Activated naive CD4-positive, alpha-beta T cell treated with anti-CD3 and anti-CD28 coated beads, Interleukin-2, amount 50 U/mL, for 16 hours (primary cell): ENCODE measurements at places on chromosomes 13 and 19.

- DNase-seq = no peak
Observed at GRCh38 chr13:95568131-95568530, 15.6 kb downstream of the CLDN10 start.

DNA sequence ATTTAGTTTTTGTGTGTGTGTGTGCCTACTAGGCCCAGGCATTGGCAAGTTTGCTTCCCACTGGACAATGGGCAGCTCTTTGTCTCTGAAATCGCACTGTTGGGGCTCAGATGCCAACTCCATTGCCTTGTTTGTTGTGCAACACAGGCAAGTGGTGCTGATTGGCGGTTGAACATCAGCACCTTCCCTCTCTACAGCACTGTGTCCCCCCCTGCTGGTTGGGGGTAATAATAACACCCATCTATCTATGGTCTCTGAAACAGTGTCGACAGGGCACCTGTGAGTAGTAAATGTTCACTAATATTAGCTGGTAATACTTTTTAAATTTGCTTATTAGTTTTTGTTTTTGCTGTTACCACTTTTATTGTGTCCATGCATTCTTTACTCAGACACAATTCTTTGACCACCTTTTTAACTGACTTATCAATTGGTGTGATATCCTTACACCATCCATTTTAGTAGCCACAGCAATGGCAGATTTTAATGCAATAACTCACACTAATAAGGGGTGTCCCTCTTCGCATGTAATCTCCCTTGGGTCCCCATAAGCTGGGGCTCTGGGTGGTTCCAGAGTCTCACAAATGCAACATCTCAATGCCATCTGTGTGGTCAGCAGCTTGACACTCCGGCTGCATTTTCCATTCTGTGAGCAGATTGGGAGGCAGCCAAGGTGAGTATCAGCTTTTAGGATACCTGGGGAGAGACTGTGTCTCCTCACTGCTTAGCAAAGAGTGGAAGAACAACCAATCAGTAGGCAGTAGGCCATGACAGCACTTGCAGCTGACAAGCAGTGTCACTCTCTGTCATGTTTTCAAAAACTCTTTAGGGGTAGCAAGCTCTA is 47.7 kb upstream of the UQCRFS1 start:
- peak; percentile 23 for DNase-seq

DNA sequence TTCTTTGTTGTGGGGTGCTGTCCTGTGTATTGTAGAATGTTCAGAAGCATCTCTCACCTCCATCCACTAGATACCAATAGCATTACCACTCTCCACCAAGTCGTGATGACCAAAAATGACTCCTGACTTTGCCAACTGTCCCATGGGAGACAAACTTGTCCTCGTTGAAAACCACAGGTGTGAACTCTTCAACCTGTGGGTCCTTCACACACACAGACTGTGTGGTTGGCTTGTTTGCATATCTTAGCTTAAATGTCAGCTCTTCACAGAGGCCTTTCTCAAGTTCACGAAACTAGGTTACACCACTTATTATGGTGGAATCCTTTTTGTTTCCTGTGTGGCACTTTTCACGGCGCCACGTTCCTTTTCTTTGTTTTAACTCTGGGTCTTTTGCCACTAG is 6.8 kb downstream of the GPC5 start:
- no peak for DNase-seq

- no peak for DNase-seq
Observed at GRCh38 chr13:112782429-112783010, 92.7 kb downstream of the ATP11A start.

- no peak for DNase-seq
Observed at GRCh38 chr13:102902789-102903347, 57.0 kb downstream of the ERCC5 start.

DNA sequence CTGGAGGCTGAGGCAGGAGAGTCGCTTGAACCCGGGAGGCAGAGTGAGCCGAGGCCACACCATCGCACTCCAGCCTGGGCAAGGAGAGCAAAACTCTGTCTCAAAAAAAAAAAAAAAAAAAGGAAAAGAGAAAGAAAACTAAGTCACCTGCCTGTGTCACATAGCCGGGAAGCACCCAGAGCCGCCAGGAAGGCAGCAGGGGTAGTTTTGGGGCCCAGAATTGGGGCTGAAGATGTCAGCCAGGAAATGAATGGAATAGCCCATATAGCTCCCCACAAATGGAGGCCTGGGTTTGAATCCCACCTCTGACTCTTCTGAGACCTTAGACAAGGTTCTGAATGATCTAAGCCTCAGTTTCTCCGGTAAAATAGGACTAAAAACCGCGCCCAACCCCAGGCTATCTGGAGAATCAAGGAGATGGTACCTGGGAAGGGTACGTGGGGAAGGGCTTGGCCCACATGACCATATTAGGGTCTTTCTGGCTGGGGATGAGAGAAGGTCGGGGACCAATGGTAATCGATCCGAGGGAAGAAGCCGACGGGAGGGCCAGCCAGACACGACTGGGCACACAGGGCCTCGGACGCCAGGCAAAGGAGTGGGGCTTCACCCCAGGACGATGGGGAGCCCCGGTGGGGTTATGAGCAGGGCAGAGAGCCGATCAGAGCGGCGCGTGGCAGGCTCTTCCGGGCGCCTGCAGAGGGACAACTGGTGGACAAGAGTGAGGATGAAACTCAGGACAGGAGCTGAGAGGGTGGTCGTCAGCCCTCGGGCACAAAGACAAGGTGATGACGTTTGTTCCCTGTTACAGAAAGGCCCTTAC is 14.4 kb downstream of the CCDC124 start:
- no peak for DNase-seq

GRCh38 chr19:40523322-40524047 is 53.2 kb upstream of the SHKBP1 start:
- peak; percentile 33 for DNase-seq

- DNase-seq = no peak
Observed at GRCh38 chr19:4693078-4693350, 22.9 kb upstream of the MYDGF start.

- DNase-seq = no peak
Observed at GRCh38 chr19:5006201-5006600, 37.3 kb downstream of the KDM4B start.

- peak; percentile 20 for DNase-seq
Observed at GRCh38 chr13:26050568-26051230, 1.1 kb downstream of the SHISA2 start.

DNA sequence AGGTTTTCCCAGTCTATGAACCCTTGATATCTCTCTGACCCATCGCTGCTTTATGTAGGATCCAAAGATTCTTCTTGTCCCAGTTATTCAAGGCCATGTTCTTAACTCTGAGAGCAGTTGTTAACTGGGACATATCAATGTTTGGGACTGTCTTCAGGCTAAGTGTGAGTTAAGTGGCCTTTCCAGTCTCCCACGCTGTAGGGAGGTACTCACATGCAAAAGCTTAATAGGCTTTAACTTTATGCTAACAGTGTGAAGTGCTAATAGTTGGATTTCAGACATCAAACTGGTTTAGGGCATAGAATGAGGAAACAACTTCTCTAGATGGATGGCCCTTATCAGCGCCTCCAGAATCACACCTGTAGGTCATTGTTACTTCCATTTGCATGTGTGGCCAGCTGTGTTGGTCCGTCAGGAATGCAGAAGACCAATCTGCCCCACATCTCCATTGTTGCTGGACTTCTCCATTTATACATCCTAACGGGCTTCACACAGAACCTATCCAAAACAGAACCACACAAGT is 104.7 kb upstream of the MBNL2 start:
- no peak for DNase-seq

DNA sequence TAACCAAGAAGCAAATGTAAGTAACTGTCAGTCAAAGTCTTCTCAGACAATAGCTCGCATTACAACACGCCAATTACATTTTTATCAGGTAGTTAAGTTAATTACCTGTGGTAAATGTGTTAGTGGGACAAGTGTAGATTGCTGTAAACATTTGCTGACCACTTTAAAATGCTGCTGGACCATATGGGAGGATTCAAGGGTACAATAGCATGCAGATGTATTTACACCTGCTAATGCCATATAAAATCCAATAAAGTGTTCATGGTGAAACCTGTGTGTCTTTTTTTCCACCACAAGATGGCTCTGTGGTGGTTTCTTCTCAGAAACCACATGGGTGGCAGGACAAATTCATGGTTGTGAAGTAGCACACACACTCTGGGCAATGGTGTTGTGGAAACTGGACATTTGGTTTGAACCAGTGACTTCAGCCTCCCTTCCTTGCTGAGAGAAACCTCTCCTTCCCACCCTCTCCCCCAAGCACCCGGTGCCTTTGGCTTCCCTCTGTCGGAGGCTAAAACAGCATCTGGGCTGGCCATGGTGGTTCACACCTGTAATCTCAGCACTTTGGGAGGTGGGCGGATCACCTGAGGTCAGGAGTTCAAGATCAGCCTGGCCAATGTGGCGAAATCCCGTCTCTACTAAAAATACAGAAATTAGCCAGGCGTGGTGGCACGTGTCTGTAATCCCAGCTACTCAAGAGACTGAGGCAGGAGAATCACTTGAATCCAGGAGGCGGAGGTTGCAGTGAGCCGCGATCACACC is 18.1 kb upstream of the GTF3A start:
- DNase-seq = no peak

DNA sequence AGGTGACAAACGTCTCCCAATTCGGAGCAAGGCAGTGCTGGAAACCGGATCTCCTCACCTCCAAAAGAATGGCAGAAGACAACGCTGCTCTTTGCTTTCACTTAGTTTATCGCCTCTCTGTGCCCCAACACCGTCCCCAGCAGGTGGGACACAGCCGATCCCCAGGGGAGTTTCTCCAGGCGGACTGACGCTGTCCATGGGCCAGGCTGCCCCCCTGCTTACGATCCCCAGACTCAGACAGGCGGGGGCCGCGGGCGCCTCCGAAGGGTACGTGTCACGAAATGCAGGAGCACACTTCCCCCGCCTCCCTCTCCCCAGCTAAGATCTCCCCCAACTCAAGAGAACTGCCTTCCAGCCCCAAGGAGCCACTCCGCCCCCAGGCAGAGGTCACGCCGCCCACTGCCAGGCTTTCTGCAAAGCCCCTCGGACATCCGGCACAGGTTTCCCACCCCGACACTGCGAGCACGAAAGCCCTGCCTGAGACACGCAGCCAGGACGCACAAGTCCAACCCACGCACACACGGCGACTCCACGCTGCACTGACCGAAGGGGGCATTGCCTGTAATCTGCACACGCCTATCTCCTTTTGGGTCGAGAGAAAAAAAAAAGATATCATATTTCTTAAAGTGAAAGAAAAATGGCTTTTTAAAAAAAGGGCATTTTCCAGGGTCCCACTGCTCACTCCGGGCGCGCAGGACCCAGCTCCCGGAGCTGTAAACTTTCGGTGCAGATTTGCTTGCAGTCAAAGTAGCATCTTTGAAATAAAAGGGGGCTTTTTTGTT is 2.0 kb downstream of the SPRY2 start:
- DNase-seq = no peak

- DNase-seq = no peak
Observed at GRCh38 chr19:36198119-36198518, 16.3 kb downstream of the ZNF565 start.

DNA sequence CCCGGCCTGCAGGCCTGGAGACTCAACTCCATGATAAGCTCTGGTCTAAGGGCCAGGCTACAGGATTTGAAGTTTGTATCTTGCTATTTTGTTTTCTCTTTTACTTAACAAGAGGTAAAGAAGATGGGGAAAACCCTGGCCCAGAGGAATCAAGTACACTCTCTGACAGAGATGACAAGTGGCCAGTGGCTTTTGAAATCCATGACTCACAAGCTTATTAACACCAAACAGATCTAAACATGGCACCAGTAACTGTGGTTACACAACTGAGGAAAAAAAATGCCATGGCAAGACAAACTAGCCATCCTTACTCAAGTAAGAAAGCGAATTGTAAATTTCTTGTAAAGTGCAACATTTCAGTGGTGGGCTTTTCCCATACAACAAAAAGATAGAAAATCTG is 72.6 kb upstream of the SERTM1 start:
- DNase-seq = no peak

GRCh38 chr13:108049211-108049610 is 166.1 kb downstream of the LIG4 start:
- DNase-seq = no peak

- DNase-seq = no peak
Observed at GRCh38 chr13:75345193-75345592, 136.8 kb downstream of the TBC1D4 start.

- DNase-seq = peak; percentile 64
Observed at GRCh38 chr19:18167975-18168645, 5.5 kb upstream of the IFI30 start.

- DNase-seq = no peak
Observed at GRCh38 chr19:31103228-31103627, 246.0 kb downstream of the TSHZ3 start.

- DNase-seq = no peak
Observed at GRCh38 chr13:42305503-42305902, 33.6 kb downstream of the AKAP11 start.

- no peak for DNase-seq
Observed at GRCh38 chr19:38640368-38640767, 7.1 kb upstream of the ACTN4 start.

- no peak for DNase-seq
Observed at GRCh38 chr13:84784443-84785153, 902.3 kb upstream of the SLITRK1 start.

DNA sequence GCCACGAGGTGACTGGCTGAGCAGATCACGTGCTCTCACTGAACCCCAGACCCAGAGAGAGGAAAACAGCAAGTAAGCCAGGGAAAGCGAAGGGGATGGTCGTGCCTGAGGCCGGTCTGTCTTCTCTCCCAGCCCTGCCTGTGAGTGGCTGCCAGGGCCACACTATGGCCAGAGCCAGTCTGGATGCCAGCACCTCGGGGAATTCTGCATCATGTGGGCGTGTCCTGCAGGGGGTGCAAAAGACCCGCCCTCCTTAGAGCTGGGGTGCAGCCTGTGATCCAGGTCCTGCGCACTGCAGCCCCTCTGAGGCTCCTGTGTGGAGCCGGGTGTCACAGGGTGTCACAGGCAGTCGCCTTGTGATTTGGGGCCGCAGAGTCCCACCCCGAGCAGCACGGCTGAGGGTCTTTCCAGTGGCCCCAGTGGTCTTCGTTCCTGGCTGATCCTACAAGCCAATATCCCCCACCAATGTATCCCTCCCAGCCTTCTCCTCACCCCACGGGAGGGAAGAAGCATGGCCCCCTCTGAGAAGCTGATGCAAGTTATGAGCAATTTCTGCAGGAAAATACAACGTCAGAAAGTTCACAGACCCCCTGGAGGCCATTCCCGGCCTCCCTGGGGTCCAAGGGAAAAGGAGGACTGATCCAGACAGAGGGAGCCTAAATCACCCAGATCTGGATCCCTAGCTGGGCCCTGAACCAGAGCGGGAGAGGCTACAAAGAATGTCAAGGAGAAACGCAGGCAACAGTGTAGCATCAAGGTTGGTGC is 7.7 kb downstream of the PPP1R12C start:
- DNase-seq = no peak

- no peak for DNase-seq
Observed at GRCh38 chr13:98313023-98313921, 136.2 kb upstream of the RNF113B start.
